Right cardiac atrium (tissue), 5 donors: ENCODE measurements at places on chromosomes 2 and 18. TPM values are rescaled to one million over a fixed set of nuclear protein-coding genes. Genes with fewer than 3 reads are reported as not detected.

TMEM169 gene
- total RNA-seq, result not detected

CD8B gene
- total RNA-seq, result 0.68 TPM

APCDD1 gene
- 48.0 TPM for total RNA-seq

CDH2 gene
- total RNA-seq, result 338 TPM

POTEI gene
- 2.9 TPM for total RNA-seq

TMEM18 gene
- 14.8 TPM for total RNA-seq

IL37 gene
- total RNA-seq, result not detected

OTOF gene
- not detected for total RNA-seq

GPAT2 gene
- total RNA-seq, result 3.1 TPM

MC5R gene
- not detected for total RNA-seq

IL1R2 gene
- total RNA-seq, result not detected

TMEM247 gene
- not detected for total RNA-seq

ALLC gene
- 0.23 TPM for total RNA-seq

NYAP2 gene
- not detected for total RNA-seq

CHRNA1 gene
- 0.57 TPM for total RNA-seq

SOX11 gene
- 1.1 TPM for total RNA-seq

C2orf66 gene
- total RNA-seq, result not detected

PLCL1 gene
- 45.0 TPM for total RNA-seq

PSMD14 gene
- 32.7 TPM for total RNA-seq

SLC5A6 gene
- total RNA-seq, result 8.1 TPM

OSR1 gene
- 8.6 TPM for total RNA-seq

HOXD8 gene
- total RNA-seq, result 0.11 TPM

SERPINB10 gene
- not detected for total RNA-seq

ST6GAL2 gene
- 1.1 TPM for total RNA-seq

PPIG gene
- total RNA-seq, result 41.3 TPM

DNAJC27 gene
- total RNA-seq, result 8.9 TPM

SCLY gene
- 11.2 TPM for total RNA-seq

ATP8B1 gene
- total RNA-seq, result 7.5 TPM

MSTN gene
- 0.56 TPM for total RNA-seq

POLR1B gene
- 13.8 TPM for total RNA-seq
